ENCODE measurements at places on chromosomes 2 and 18.

DNA sequence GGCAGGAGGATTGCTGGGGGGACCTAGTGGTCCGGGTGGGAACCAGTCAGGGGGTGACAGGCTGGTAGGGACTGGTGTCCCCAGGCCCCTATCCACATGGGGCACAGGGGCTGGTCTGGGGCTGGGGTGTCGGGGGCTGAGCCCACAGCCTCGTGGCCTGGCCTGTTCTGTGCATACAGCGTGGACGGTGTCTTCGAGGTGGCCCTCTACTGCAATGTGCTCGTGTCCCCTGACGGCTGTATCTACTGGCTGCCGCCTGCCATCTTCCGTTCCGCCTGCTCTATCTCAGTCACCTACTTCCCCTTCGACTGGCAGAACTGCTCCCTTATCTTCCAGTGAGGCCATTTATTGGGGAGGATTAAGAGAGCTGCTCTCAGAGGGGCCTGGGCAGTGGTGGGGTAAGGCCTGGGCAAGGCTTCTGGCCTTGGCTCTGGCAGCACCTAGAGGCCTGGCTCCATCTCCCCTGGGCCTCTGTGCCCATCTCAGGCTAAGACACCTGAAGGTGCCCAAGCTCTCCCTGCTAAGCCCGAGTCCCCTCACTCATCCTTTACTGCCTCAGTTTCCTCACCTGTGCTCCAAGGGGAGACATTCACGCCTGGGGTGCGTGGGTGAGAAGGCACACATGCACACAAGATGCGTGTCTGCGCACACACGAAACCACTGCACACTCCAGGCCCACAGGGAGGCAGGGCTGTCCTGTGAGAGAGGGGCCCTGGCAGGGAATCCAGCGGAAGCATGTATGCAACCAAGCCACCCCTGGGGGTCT lies 1.9 kb downstream of the CHRNG start:
- DNase-seq, result no peak

DNA sequence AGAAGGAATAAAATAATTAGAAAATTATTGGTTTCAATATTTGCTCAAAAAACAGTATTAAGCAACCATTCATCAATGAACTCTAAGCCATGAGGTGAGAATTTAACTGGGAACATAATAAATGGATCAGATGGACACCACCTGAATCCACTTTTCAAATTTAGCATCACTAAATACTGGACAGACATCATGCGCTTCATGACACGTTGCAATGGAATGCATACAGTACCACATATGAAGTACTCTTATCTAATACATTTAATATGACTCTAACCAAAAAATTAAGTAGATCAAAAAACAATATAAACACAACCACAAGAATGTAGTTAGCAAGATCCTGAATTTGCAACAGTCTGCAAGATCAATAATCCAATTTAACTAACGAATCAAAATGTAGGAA lies 76.6 kb downstream of the COBLL1 start:
- DNase-seq, result no peak

DNA sequence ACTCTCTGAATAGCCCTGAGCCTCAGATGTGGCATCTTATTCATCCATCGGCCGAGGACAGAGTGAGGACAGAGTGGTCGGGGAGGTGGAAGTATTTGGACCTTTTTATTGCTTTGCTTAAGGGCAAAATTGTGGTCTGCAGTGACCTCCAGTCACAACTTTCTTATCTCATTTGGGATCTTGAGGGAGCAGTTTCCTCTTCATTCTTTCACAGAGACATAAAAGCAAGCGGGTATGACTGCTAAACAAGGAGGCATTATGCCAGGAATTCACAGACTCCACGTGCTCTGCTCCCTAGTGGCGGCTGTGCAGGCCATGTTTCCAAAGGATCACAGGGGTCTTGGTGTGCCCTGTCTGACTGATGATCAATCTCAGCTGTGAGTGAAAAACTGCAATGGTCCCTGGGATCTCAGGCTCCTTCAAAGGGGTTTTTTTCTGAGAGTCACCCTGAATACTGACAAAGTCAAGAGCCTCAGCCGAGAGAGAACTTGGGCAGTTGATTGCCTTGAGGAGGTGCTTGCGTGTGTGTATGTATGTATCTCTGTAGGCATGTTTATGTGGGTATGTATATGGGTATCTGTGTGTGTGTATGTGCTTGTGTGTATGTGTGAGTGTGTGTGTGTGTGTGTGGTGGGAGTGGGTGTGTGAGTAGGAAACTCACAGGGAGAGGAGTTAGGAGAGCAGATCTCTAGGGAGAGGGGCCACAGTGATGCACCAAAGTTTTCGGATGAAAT lies 47.7 kb downstream of the RAPGEF4 start:
- no peak for DNase-seq

DNA sequence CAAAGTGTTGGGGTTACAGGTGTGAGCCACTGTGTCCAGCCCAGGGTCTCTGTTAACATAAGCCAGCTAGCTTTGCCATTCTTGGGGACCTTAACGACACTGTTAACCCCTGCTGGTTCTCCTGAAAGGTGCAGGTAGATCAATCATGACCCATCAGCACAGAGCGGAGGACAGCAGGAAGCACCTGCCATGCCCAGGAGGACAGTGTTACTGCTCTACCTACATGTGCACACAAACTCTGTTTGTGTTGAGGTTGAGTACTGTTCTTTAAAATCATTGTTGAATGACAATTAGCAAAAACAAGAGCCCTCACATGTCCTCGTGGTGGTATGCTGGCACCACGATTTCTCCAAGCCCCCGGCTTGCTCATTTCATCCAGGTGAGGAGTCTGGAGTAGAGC lies 120.9 kb downstream of the FAM210A start:
- no peak for DNase-seq

GRCh38 chr18:50143886-50144285 lies 51.1 kb downstream of the MYO5B start:
- DNase-seq, result no peak

DNA sequence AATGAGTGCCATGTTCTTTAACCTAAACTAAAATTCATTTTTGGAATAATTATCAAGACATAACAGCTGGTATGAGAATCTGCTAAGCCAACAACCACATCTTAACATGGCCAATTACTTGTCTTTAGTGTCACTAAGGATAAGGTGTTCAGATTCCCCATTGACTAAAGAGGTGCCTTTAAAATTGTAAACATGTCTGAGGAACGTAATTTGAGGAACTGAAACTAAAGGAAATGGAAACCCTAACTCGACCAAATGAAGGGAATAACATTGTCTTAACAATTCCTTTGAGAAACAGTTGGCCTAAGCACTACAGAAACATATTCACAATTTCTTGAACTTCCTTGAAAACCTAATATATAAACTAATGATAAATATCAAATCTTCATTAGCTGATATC lies 355.4 kb upstream of the GULP1 start:
- DNase-seq, result no peak

DNA sequence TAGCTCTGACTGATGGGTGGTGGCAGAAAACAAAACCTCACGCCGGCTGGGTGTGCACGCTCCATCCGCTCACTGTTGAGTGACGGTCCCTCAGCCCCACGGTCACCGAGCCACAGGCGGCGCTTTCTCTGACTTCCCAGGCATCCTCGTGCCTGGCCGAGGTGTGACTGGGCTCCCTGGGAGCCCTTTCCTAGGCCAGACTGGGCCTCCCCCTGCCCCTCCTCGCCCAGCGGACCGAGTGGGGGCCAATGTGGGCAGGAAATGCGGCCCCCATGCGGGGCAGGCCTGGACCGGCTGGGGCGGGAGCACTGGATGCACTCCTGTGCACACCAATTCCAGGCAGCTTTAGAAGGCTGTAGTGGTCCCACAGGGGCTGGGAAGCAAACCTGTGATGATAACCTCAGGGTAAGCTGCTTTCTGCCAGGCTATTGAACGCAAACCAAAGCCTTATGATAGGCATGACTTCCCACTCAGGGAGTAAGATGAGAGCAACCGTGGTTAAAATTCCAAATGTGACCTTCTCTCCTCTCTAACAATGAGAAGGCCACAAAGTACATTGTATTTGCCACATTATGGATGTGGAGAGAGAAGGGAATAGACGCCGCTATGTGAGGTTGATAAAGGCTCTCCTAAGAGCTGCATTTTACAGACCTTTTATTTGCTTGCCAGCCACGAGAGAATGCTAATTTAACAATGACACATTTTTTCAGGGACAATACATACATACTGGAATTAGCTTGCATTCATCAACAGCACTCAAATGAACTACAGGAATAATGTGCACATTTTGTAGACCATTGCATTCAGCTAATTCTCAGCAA lies 83.9 kb upstream of the PGAP1 start:
- no peak for DNase-seq

DNA sequence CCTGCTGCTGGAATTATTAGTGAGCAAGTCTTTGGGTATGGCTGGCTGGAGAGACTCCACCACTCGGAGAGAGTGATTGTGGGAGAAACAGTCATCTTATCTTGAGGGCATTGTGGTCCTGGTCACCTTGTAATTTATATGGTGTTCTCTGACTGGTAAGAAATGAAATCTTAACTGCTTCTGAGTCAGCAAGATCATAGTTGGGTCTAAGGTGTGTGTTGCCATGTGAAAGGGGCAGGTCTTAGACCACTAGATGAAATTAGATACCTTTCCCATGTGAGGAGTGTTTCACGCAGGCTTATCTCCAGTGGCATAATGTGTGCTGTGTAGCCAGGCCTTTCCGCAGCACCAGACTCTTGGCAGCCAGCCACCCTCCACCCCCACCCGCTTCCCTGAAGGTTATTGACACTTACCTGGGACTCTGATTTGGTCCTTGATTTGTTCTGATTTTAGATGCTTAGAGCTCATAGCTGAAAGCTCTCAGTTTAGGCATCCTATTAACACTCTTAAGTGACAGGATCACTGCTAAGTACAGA lies 7.7 kb downstream of the MAPRE3 start:
- DNase-seq, result no peak

DNA sequence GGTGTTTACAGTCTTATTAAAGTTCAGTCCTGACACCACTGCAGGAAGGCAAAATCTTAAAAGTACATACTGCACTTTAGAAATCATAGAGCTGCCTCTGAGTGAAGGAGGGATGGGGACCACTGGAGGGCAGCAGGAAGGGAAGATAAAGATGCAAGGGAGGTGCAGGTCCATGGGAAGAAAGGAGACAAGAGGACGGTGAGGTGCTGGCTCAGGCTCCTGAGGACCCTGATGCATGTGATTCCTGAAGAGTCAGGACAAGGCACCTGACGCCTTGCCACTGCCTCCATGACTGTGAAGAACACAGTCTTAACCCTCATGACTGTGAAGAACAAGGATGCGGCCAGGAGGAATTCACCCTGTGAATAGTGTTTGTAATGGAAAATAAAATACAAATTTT lies 116.2 kb upstream of the NPAS2 start:
- no peak for DNase-seq

DNA sequence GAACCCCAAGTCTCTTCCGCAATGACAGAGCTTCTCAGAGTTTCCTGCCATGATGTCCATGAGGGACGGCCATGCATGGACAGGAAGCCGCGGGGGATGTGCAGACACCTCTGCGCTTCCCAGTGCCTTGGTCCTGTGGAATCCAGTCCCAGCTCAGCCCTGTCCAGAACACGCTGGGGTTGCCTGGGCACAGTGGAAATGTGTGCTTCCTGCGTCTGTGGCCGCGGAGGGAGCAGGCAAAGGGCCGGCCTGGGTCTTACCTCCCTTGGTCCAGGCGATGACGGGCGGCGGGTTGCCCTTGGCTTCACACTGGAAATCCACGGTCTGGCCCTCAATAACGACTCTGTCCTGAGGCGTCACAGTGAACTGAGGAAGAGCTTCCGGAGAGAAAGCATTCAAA lies 79.6 kb downstream of the PXDN start:
- no peak for DNase-seq

GRCh38 chr2:60100034-60100433 lies 453.4 kb downstream of the BCL11A start:
- DNase-seq, result no peak
